ENCODE measurements at places on chromosomes 13 and 19.

GRCh38 chr13:24228852-24229458, 68.4 kb downstream of the SPATA13 start:
- no peak for DNase-seq

- no peak for DNase-seq
Observed at GRCh38 chr19:1265615-1266128, 3.5 kb upstream of the CIRBP start.

GRCh38 chr19:44814517-44814916, 5.6 kb downstream of the BCAM start:
- DNase-seq, result no peak

DNA sequence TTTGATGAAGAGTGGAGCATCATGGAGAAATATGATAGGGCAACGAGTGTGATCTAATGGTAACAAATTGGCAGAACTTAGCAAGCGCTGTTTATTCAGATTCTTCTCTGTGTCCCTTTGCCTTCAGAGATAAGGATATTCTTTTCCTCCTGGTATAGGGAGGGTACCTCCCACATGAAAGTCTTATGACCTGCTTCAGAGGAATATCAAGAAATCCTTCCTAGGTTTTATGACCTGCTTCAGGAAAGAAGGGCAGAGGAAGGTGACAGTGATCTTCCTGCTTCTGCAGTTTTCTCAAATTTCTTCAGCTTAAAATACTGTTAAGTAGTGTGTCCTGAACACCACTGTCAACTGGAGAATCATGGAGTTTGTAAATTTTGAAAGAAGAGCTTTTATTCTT, 144.3 kb downstream of the DNAJC15 start:
- no peak for DNase-seq

DNA sequence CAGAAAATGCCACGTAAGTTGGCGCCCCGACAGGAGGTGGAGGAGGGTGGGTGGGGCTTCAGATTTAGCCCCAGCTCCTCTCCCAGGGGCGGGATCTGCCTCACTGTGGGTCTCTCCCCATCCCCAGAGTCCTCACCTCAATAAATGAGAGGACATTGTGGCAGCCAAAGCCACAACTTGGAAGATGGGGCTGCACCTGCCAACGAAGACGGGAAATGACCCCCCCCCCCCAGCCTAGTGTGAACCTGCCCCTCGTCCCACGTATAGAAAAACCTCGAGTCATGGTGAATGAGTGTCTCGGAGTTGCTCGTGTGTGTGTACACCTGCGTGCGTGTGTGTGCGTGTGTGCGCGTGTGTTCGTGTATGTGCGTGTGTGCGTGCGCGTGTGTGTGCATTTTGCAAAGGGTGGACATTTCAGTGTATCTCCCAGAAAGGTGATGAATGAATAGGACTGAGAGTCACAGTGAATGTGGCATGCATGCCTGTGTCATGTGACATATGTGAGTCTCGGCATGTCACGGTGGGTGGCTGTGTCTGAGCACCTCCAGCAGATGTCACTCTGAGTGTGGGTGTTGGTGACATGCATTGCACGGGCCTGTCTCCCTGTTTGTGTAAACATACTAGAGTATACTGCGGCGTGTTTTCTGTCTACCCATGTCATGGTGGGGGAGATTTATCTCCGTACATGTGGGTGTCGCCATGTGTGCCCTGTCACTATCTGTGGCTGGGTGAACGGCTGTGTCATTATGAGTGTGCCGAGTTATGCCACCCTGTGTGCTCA, 1.5 kb upstream of the TRAPPC5 start:
- peak; percentile 58 for DNase-seq

DNA sequence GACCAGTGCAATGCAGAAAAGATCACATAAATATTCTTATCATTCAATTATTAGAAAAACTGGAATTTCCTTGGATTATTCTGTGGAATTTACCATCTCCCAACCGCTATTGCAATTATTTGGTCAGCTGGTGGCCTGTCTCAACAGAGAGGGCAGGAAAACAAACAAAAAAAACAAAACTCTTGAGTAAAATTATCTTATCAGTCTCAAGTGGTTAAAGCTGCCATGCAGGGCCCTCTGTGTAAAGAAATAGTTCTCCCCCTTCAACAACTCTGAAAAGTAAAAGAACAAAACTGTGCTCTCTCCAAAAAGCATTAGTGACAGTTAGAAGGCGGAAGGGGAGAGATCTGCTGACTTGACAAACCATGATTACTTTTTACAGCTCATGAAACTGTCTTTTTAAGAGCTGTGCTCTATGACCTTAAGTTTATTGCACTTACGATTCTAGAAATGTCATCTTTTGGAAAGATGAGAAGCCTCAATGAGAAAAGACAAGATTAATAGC, 152.3 kb downstream of the DLEU7 start:
- DNase-seq, result no peak

DNA sequence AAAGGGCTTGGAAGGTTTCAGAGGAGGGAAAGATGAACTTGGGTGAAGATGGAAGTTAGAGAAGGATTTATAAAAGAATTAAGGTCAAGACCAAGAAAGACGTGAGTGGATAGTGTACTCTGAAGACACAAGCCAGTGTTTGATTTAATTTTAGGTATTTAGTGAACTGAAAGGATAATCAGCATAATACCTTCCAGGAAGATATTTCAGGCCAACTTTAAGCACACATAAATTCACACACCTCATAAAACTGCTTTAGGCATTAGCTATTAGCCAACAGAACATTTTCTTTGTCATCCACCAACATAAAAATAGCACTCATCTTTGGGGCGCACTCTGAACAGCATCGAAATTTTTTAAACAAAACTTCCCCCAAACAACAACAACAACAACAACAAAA, 71.7 kb upstream of the CSNK1A1L start:
- no peak for DNase-seq

DNA sequence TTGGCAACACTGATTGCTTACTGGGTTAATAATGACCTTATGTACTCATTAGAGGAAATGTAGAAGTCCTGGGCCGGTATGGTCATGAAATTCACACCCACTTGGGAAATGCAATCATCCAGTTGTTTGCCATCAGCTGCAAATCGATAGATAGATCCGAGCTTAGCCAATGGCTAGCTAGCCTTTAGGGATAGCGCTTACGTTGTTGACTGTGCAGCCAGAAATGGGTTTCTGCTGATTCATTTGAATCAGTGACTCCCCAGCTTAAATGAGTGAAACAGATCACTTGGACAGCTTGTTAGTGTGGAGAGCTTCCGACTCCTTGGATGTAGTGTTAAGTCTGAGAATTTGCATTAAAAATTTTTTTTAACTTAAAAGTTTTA, 11.8 kb downstream of the IL17D start:
- no peak for DNase-seq

GRCh38 chr19:11710313-11710712, 28.4 kb downstream of the ZNF823 start:
- DNase-seq, result no peak

DNA sequence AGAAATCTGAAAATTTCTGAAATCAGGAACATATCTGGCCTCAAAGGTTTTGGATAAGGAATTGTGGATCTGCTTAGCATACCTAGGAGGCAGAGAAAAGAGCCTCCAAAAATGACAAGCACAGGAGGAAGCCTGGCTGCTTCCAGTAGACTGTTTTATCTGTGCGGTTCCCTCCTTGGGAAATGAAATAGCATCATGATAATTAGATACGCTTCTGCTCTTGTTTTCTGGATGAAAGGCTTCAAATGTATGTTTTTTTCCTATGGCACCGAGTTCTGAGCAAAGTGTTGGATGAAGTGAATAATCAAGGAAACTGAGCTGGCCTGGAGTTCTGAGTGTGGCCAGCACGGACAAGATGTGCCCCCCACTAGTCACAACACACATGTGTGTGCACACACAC, 19.8 kb upstream of the GPR12 start:
- no peak for DNase-seq

DNA sequence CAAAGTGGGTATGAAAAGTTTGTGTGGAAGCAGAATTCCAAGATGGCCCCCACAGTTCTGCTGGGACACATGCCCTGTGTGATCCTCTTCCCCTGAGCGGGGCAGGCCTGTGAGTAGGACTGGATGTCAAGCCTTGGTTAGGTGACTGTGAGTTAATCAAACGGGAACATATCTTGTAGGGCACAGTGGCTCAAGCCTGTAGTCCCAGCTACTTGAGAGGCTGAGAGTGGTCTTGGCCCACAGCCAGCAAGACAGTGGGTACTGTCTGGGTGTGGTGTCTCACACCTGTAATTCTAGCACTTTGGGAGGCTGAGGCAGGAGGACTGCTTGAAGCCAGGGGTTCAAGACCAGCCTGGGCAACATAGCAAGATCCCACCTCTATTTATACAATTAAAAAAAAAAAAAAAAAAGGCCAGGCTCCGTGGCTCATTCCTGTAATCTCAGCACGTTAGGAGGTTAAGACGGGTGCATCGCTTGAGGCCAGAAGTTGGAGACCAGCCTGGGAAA, 6.4 kb downstream of the ZNF653 start:
- no peak for DNase-seq

DNA sequence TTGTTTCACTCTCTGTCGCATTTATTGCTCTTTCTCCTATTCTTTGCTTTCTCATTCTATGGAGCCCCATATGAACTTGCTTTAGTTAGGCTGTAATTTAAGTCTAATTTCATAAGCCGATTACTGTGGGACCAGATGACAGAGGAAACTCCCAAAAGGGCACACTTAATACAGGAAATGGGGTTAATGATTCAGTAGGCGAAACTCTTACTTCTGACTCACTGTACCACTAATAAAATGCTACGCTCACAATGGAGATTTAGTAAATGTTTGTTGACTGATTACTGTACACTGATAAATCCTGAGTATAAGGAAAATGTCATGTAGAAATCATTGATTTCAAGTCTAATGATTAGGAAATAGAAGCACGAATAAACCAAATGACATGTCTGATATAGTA, 276.4 kb downstream of the KLF5 start:
- no peak for DNase-seq

- DNase-seq, result no peak
Observed at GRCh38 chr13:40362502-40362901, 303.9 kb downstream of the FOXO1 start.

GRCh38 chr13:96381681-96382080, 291.8 kb downstream of the HS6ST3 start:
- no peak for DNase-seq

GRCh38 chr19:12866416-12867119, 14.7 kb downstream of the DNASE2 start:
- no peak for DNase-seq

DNA sequence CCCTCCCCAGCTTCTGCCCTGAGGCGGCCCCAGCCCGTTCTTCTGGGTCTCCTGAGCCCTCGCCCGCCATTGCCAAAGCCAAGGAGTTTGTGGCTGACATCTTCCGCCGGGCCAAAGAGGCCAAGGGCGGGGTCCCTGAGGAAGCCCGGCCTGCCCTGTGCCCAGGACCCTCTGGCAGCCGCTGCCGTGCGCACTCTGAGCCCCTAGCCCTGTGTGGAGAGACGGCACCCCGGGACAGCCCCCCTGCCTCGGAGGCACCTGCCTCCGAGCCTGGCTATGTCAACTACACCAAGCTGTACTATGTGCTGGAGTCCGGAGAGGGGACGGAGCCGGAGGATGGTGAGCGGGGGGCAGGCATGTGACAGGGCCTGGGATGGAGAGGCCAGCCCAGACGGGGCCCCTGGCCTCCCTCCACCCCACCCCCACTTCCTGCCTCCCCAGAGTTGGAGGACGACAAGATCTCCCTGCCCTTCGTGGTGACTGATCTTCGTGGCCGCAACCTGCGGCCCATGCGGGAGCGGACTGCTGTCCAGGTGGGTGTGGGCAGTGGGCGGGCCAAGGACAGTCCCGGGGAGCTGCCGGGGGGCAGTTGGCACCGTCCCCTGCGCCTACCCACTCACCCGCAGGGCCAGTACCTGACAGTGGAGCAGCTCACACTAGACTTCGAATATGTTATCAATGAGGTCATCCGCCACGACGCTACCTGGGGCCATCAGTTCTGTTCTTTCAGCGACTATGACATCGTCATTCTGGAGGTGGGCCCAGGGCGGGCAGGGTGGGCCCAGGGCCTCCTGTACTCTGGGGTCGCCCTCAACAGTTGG, 7.0 kb downstream of the DCAF15 start:
- DNase-seq, result no peak

- no peak for DNase-seq
Observed at GRCh38 chr13:49925881-49926418, 10.2 kb downstream of the SPRYD7 start.

All from stimulated activated CD4-positive, alpha-beta T cell treated with anti-CD3 and anti-CD28 coated beads, TNF-alpha, amount 100 ng/mL, for 24 hours (primary cell).